ENCODE measurements at places on chromosomes 16 and 17.

GRCh38 chr16:5024632-5025031, 9.1 kb downstream of the NAGPA start:
- no peak for DNase-seq

GRCh38 chr16:27310576-27311447, 3.0 kb upstream of the IL4R start:
- DNase-seq, result no peak

DNA sequence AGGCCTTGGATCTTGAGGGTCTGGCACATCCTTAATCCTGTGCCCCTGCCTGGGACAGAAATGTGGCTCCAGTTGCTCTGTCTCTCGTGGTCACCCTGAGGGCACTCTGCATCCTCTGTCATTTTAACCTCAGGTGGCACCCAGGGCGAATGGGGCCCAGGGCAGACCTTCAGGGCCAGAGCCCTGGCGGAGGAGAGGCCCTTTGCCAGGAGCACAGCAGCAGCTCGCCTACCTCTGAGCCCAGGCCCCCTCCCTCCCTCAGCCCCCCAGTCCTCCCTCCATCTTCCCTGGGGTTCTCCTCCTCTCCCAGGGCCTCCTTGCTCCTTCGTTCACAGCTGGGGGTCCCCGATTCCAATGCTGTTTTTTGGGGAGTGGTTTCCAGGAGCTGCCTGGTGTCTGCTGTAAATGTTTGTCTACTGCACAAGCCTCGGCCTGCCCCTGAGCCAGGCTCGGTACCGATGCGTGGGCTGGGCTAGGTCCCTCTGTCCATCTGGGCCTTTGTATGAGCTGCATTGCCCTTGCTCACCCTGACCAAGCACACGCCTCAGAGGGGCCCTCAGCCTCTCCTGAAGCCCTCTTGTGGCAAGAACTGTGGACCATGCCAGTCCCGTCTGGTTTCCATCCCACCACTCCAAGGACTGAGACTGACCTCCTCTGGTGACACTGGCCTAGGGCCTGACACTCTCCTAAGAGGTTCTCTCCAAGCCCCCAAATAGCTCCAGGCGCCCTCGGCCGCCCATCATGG, 4.0 kb upstream of the ADGRG3 start:
- DNase-seq, result no peak

GRCh38 chr17:57619061-57619937, 125.8 kb downstream of the CCDC182 start:
- DNase-seq, result no peak

DNA sequence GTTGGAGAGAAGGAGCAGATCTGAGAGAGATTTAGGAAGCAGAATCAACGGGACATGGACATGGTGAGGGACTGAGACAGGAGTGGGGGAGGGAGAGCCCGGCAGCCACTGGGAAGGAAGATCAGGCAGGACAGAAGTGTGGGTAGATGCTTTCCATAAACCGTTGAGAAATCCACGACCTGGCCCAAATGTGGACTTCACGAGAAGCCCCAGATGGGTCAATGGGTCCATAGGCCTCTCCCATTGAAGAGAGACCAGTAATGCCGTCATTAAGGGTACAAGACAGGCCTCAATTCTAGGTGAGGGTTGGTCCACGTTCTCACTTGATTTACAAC, 530 bp upstream of the CCL22 start:
- DNase-seq, result no peak

- no peak for DNase-seq
These were observed 24.2 kb downstream of the ACTG1 start for GRCh38 chr17:81488276-81488860.

GRCh38 chr17:15085890-15086677, 179.0 kb downstream of the PMP22 start:
- DNase-seq, result no peak

DNA sequence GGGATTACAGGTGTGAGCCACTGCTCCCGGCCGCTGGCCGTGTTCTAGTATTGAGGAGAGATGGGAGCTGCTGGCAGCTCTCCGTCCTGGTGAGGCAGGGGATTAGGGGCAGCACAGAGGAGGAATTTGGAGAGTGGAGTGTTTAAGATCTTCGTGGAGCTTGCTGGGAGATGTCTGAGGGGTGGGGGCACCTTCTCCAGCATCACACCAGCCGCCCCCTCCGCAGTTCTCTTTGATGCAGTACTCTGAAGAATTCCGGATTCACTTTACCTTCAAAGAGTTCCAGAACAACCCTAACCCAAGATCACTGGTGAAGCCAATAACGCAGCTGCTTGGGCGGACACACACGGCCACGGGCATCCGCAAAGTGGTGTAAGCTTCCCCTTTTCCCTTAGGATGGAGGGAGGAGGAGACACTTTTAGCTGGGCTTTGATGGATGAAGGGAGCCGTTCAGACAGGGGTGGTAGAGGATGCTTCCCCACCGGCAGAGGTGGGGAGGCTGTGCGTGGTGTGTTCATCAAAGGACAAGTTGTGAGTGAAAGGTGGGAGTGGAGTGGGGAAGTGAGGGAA, 11.9 kb downstream of the ITGAM start:
- no peak for DNase-seq

- DNase-seq, result no peak
These were observed 95.8 kb downstream of the ASIC2 start for GRCh38 chr17:33197342-33197741.

- no peak for DNase-seq
These were observed 11.9 kb downstream of the LGALS3BP start for GRCh38 chr17:78967782-78968362.

DNA sequence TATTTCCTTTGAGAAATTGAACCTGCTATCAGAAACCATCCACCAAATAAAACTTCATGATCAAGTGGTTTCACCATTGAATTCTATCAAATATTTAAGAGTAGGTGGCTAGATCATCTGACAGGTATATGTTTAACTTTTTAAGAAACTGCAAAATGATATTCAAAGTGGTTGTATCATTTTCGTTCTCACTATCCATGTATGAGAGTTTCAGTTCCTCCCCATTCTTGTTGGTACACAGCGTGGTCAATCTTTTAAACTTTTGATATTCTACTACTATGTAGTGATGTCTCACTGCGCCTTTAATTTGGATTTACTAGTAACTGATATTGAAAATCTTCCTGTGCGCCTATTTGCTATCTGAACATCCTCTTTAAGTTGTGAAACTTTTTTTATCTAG, 163.7 kb downstream of the CYB561 start:
- DNase-seq, result no peak

DNA sequence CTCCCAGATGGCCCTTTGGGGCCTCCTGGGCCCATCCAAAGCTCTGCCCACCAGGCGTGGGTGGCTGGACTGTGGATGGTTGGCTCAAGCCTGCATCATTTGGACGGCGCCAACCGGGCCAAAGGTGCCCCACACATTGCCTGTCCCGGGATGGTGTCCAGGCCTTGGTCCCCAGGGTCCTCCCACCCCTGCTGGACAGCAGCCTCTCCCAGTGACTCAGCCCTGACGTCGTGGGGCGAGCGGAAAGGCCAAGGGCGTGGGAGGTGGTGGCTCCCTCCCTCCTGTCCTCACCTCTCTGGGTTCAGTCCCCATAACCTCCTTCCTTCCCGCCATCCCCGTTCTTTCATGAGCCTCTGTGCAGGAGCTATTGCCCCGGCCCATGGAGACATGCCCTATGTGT, 42.1 kb upstream of the DLX4 start:
- DNase-seq, result no peak

GRCh38 chr16:30430428-30430970, 669 bp upstream of the DCTPP1 start:
- no peak for DNase-seq

DNA sequence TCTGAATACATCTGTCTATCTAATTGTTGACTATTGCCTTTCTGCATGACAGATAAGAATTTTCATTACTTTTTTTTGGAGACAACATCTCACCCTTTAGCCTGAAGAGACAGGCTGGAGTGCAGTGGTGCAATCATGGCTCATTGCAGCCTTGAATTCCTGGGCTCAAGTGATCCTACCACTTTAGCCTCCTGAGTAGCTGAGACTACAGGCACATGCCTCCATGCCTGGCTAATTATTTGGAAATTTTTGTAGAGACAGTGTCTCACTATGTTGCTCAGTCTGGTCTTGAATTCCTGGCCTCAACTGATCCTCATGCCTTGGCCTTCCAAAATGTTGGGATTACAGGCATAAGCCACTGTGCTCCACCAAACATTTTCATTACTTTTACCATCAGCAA, 99.8 kb upstream of the ELAC2 start:
- DNase-seq, result no peak

DNA sequence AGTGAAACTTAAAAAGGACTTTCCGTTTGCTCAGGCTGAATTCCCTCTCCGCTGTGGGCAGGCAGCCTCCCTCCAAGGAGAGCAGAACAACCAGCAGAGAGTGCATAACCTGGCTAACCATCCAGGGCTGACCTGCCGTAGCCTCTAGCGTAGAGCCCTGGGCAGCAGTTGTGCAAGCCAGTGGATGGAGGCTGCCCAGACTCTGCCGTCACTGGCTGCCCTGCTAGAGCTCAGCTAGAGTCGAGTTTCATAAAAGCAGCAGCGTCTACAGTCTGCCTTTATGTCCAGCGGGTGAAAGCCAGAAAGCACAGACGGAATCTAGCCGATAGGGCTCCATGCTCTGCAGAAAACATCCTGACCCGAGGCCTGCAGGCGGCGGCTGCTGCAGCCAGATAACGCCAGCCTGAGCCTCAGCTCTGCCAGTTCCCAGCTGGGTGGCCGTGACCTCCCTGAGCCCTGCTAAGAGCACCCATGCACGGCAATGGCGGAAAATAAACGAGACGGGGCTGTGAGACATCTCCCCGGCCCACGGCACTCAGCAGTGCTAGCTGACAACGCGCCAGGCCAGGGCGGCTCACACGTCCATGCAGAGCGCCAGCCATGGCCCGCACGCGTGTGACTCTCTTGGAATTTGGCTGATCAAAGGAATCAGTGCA, 231.3 kb downstream of the ENGASE start:
- DNase-seq, result no peak

GRCh38 chr17:38867179-38867967, 2.5 kb upstream of the LASP1 start:
- peak; percentile 37 for DNase-seq

DNA sequence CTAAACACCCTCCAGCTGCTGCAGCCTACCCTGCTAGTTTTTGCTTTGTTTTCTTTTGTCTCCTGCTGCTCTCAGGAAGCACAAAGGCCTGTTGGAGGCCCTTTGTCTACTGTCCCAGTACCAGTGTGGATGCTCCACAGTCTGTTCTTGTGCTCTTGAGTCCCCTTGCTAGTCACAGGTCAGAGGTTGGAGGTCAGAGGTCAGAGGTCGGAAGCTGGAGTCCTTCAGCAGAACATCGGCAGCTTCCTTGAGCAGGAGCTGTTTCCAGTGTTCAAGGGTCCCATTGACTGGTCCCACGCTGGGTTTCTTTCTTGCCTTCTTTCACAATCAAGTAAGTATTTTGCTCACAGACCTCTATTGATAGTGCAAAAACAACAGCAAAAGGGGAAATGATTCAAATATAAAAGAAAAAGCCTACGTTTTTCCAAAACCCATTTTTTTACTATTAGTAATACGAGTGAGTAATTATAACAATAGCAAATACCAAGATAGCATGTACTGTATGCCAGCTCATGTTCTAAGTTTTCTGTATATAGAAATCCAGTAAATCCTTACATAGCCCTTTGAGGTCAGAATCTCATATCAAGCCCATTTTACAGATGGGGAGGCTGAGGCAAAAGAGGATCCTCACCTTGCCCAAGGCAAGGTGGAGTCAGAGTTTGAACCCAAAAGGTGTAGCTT, 10.9 kb upstream of the IL34 start:
- DNase-seq, result no peak

- no peak for DNase-seq
These were observed 106.2 kb downstream of the KCNJ12 start for GRCh38 chr17:21482189-21482865.

DNA sequence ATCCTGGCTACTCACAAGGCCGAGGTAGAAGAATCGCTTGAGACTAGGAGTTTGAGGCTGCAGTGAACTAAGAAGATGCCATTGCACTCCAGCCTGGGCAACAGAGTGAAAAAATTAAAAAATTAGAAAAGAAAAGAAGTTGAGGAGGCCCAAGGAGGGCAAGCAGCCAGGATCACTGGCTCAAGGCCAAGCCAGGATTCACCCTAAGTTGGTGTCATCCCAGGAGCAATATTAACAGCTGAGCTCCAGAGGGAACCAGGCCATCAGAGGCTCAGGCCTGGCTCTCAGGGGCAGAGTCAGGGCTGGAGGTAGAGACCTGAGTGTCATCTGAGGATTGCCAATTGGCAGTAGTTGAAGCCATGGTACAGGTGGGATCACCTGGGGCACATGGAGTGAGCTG, 20.7 kb downstream of the DRC3 start:
- no peak for DNase-seq

DNA sequence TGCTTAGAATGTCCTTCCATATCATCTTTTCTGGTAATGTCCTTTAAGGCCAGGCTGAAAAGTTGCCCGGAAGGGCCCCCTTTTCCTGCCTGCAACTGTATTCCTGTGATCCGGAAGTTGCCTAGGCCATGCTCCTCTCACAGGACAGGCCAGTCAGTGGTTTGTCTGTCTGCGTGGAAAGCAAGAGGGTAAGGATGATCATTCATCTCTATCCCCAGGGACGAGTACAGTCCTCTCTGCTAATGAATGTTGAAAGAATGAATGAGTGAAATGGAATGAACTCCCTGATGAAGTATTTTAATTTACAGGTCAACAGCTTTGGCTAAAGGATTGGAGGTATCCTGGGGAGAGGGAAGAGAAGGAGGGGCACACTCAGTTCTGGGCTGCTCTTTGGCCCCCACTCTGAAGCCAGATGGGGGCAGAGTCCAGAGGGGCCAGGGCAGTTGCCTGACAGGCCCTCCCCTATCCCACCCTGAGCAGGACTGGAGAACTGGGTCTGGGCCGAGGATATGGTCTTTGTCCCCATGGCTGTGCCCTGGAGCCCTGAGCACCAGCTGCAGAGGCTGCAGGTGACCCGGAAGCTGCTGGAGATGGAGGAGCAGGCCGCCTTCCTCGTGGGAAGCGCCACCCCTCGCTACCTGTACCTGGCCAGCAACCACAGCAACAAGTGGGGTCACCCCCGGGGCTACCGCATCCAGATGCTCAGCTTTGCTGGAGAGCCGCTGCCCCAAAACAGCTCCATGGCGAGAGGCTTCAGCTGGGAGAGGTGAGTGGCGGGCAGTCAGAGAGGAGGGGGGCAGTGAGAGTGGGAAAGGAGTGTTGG, 3.2 kb downstream of the AOC3 start:
- no peak for DNase-seq

GRCh38 chr16:19520861-19521331, 1.0 kb downstream of the GDE1 start:
- DNase-seq, result no peak

GRCh38 chr17:33564146-33564545, 271.1 kb upstream of the ASIC2 start:
- DNase-seq, result no peak

Data from stimulated activated CD4-positive, alpha-beta T cell treated with anti-CD3 and anti-CD28 coated beads, TNF-alpha, amount 100 ng/mL, for 4 hours (primary cell).